ENCODE measurements at places on chromosomes 6 and 20.

- peak; percentile 29 for DNase-seq
These were observed 31.7 kb upstream of the TBPL1 start for GRCh38 chr6:133921249-133921859.

GRCh38 chr6:141587482-141588266 is 545.1 kb upstream of the GJE1 start:
- DNase-seq, result no peak

- no peak for DNase-seq
These were observed 5.0 kb upstream of the BLOC1S5 start for GRCh38 chr6:8069151-8069550.

GRCh38 chr6:34657037-34657306 is 39.6 kb downstream of the ILRUN start:
- DNase-seq, result no peak

DNA sequence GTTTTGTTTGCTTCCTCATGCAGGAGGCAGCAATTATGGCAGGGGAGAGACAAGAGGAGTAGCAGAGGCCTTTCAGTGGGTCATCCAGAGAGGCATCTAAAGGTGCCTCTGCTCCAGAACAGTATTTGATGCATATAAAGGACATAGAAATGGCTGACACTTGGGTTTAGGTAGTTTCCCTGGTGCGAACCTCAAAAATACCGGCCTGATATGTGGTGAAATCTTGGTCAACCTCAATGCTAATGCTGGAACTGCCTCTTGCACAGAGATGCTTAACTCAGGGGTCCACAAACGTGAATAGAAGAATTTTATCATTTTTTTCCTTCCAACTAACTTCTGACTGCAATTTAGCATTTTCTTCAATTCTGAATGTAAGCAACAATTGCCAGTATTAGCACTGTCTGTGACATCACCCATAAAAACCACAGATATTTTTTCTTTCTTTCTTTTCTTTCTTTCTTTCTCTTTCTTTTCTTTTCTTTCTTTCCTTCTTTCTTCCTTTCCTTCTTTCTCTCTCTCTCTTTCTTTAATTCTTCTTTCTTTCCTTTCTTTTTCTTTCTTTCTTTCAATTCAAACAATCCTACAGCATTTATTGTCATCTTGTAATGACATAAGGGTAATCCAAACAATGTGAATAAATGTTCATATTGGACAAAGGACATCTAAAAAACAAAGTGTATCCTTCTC is 180.0 kb upstream of the UST start:
- no peak for DNase-seq

DNA sequence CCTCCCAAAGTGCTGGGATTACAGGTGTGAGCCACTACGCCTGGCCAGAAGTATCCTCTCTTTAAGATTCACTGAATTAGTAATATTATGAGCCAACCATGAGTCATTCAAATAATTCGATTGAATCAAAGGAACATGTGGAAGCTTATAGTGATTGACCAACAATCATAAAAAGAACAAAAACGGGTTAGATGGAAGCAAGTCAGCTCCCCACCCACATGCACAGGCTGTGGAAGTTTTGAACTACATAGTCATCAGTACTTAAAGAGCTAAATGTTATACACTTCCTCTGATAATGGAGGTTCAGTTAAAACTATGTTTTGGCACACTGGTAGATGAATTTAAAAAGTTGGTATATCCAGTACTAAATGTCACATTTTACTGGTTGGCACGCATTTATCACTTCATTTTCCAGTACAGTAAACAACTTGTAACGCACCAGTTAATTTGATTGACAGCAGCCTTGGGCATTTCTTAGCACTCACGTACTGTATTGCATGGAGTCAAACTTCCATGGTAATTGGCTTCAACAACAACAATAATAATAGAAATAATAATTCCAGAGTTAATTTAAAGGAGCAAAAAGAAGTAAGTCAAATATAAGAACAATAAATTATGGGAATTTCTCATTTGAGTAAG is 1107.3 kb upstream of the MAP3K7 start:
- DNase-seq, result no peak

GRCh38 chr6:20893412-20893811 is 359.2 kb downstream of the CDKAL1 start:
- no peak for DNase-seq

GRCh38 chr6:157436944-157437336 is 56.0 kb downstream of the ZDHHC14 start:
- DNase-seq, result no peak

GRCh38 chr6:38134704-38135088 is 315.2 kb downstream of the ZFAND3 start:
- DNase-seq, result no peak

DNA sequence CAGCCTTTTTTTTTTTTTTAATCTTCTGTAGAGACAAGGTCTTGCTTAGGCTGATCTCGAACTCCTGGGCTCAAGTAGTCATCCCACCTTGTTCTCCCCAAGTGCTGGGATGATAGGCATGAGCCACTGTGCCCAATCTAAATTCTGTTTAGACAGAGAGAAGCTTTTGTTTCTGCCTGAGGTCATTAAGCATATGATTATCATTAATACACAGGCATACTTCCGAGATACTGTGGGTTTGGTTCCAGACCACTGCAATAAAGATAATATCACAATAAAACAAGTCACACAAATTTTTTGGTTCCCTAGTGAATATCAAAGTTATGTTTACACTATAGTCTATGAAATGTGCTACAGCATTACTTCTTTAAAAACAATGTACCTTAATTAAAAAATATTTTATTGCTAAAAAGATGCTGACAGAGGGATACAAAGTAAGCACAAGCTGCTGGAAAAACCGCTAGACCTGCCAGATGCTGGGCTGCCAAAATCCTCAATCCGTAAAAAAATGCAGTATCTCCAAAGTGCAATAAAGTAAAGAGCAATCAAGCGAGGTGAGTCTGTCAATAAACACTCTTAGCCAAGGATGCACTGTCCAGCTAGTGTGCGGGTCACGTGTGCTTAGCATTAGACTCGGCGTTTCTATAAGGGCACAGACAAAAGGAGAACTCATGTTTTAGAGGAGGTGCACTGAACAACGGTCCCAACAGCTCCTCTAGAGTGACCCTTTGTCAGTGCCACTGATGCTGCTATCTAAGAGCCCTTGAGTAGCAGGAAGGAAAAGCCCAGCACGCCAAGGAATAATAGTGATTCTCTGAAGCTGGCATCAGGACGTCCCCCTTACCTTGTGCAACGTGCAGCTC is 16.1 kb downstream of the TXNDC5 start:
- no peak for DNase-seq

DNA sequence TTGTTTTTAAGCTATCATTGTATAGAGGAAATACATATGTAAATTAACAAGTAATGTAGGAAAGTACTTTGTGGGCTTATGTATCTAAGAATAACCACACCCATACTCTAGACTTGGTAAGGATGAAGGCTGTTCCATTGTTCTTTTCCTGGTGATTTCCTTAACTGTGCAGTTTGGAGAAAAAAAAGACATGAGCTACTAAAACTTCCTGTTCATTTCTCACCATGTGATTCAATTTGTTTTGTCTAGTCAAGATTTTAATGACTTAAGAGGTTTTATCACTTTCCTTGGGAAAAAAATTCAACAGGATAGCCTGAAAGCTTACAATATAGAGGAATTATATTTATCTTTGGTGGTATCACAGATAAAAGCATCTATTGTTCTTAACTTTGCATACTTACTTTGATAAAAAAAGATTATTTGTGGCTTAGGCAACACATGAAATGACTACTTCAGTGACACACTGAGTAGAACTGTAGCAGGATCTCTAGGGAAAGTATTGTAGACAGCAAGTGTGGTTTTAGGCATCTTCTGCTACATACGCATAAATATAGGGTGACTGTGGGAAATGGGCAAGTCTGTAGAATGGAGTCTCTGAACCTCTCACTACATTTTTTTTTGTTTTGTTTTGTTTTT is 80.3 kb downstream of the GJA1 start:
- no peak for DNase-seq

DNA sequence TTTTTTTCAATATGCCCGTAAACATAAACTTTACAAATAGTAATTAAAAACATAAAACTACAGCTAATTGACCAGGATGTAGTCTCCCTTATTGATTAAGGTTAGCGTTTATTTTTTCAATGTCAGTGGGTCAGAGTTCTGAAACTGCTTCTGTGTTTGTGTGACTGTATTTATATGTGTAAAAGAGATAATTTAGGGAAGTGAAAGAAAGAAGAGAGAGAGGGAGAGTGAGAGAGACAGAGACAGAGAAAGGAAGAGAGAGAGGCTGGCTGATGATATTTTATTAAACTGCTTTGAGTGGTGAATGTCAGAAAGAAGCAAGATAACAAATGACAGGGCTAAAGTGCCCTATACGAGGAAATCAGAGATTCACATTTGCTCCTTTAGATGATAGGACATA is 266.1 kb upstream of the PTCHD4 start:
- DNase-seq, result no peak

GRCh38 chr6:6931071-6932025 is 176.4 kb upstream of the RREB1 start:
- no peak for DNase-seq

- no peak for DNase-seq
These were observed 345.2 kb upstream of the RSPO3 start for GRCh38 chr6:126773112-126773805.

GRCh38 chr20:20658871-20659431 is 53.5 kb downstream of the RALGAPA2 start:
- no peak for DNase-seq

DNA sequence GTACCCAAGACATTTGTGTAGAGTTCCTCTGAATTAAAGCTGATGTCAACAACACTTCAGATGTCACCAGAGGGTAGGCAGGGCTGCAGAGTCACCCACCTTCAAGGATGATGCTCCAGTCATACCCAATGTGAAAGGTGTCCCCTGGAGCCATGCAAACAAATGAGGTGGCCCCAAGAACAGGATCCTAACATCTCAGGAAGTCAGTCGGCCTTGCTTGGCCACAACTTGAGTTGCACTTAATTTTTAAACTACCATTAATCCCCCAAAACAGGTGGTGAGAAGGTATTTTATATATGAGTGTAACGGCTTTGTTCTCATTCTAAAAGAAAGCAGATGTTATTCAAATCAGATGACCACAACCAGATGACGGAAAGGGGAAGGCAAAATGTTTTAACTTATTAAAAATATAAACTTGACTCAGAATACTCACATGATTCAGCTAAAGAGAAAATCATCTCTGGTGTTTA is 21.1 kb upstream of the SERPINB1 start:
- DNase-seq, result no peak

- DNase-seq, result no peak
These were observed 25.6 kb upstream of the MBOAT1 start for GRCh38 chr6:20237677-20238460.

GRCh38 chr6:14827354-14827753 is 418.5 kb upstream of the JARID2 start:
- DNase-seq, result no peak

GRCh38 chr20:54093423-54094267 is 23.3 kb upstream of the BCAS1 start:
- no peak for DNase-seq

- no peak for DNase-seq
These were observed 265.6 kb downstream of the SMOC2 start for GRCh38 chr6:168706471-168707177.

- no peak for DNase-seq
These were observed 117.9 kb upstream of the THBS2 start for GRCh38 chr6:169371344-169372127.

DNA sequence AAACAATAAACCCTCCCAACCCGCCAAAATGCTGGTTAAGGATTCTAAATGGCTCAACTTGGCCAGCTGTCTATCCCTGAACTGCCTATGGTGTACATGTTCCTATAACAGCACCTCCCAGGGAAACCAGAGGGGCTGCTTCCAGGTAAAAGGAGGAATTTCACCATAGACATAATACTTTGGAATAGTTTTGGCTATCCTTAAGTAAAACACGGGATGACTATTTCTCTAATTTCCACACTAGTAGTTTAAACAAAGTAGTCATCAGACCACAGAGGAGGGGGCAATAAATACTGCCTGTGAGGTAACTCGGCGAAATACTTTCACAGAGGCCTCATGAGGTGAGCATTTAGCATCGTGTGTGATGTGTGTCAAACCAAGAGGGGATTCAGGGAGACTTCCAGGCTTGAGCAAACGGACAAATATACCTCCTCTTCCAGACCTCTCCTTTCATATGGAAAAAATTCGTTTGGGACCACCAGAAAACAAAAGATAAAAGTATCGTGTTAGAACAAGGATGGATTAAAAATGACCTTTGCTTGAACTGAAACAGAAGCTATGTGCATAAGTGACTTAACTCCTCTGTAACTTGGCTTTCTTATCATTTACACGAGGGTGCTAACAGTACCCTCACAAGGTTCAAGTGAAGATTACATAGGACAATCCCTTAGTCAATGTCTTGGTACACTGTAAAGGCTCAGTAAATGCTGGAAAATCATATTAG is 1.0 kb upstream of the XRN2 start:
- no peak for DNase-seq

DNA sequence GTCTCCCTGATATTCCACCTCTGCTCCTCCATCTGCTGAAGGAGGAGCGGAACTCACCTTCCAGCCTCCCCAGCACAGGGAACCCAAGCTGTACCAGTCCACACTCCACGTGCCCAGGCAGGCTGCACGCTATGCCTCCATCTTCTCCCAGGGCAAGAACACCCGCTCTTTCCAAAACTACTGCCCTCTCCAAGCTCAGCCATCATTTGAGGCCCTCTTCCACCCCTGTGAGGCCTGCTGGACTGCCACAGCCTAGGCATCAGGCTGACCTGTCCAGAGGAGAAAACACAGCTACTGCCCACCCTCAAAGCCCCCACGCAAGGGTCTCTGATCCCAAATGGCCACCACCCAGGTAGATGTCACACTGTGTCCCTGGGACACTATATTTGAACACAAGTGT is 99.9 kb downstream of the PRND start:
- no peak for DNase-seq

GRCh38 chr6:90413867-90414266 is 117.2 kb upstream of the BACH2 start:
- DNase-seq, result no peak

GRCh38 chr20:62627901-62628612 is 14.2 kb upstream of the SLCO4A1 start:
- DNase-seq, result peak; percentile 66

DNA sequence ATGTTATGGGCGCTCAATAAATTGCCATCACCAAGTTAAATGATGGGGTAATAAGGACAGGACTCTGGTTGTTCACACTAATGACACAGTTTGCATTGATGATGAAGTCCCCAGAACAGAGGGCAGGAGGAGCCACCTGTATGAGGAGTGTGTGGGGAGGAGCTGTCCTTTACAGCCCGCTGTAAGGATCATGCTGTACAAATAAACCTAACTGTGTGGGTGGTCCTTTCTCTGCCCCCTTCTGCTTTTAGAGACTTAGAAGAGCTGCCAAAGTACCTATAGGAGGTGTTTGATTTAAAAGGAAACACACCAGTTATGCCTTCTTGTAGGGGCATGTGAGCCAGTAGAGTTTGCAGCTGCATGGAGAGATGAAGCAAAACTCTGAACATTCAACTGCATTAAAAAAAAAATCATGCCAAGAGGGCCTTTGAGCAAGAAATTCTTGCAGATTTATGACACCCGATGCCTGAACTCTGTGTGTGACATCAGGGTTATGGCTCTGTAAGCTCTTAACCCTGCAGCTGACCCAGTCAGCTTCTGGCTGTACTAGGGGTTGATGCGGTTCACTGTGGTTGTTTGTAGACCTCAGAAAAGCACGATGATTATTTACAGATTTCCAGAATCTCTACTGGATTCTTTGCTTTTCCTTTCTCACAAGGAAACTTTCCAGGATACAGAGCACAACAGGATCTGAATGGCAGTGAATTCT is 67.4 kb downstream of the UST start:
- no peak for DNase-seq

GRCh38 chr20:50350510-50351249 is 159.5 kb upstream of the PTPN1 start:
- DNase-seq, result no peak

GRCh38 chr20:32007787-32008616 is 2.2 kb upstream of the CCM2L start:
- DNase-seq, result no peak

All from kidney epithelial cell (primary cell).